ENCODE measurements at places on chromosomes 1 and 21.

GRCh38 chr21:36347962-36348328, 27.9 kb downstream of the MORC3 start:
- no peak for DNase-seq

DNA sequence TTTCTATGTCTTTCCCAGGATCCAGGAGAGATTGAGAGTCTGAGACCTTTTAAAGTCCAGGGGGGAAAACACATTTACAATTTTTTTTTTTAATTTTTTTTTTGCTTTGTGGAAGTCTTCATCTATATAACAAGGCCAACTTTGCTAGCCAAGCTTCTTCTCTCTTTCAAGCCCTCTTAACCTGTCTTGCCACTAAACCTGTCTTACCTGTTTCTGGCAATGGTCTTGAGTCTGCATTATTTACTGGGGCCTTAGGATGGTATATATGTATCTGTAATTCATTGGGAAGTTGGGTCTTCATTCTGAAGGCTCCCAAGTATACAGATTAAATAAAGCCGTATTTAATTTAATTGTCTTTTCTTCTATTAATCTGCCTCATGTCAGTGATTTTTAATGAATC, 750.9 kb upstream of the B3GALT2 start:
- DNase-seq: no peak

DNA sequence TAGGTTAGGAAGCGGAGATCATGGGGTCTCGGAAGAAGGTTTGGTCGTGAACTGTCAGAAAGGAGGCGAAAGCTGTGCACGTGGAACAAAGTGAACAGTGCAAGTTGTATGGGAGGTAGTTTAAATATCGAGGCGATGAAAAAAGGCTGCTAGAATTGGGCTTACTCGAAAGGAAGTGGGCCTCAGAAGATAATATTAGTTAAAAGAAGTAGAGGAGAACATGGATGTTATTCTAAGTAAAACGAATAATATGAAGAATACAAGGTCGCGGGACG, 571 bp downstream of the WDR3 start:
- no peak for DNase-seq

DNA sequence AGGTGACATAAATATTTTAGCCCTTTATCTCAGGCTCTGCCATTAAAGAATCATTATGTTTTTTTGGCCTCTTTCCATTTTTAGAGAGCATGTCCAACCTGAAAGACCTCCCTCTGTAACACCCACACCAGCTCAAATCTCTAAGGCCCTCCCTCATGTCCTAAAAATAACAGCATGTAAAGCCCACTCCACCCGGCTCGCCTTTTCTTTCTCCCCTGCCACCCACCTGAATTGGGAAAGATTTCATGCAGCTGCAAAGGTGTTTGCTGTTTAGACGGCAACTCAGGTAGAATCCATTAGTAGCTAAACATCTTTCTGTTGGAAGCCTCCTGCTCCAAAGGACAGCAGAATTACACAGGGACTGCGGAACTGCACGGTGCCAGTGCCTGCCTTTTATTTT, 79.9 kb downstream of the DMRTA2 start:
- DNase-seq: no peak

DNA sequence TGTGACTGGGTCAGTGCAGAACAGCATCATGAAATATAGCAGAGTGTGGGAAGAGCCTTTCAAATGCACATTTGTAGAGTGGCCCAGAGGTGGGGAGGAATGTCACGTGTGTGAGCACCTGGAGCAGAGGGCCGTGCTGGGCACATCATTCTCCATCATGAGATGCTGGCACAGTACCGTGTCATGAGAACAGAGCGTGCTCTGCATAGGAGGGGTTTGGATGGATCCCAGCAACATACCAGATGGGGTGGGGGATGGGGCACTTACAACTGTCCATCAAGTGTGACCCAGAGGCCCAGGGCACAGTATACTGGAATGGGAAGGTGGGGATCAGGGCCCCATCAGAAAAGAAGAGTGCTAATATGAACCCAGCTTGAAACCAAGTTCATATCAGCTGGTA, 182.0 kb downstream of the LMX1A start:
- DNase-seq: no peak

- DNase-seq: no peak
Observed at GRCh38 chr1:105684714-105685113, 1371.8 kb upstream of the PRMT6 start.

- DNase-seq: no peak
Observed at GRCh38 chr1:158674302-158674701, 12.2 kb downstream of the SPTA1 start.

DNA sequence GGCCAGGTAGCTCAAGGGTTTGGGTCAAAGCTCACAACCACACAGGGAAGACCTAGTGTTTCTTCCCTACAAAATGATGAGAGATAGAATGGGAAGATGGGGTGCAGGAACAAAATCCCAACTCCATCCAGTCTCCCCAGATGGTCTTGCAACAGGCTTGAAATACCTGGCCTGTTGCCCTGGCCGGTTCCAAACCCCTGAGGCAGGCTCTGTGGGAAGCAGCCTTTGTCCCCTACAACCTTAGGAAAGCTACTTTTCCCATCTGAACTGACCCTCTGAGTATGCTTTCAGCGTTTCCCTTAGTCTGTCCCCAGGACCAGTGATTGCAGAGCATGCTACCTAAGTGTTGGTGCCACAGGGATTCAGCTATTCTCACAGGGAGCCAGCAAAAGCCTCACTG, 104.0 kb downstream of the GDAP2 start:
- DNase-seq: no peak

- DNase-seq: no peak
Observed at GRCh38 chr1:185087746-185088145, 42.4 kb downstream of the RNF2 start.

- no peak for DNase-seq
Observed at GRCh38 chr1:39635205-39635870, 4.1 kb downstream of the HEYL start.

All from stimulated activated CD8-positive, alpha-beta memory T cell treated with anti-CD3 and anti-CD28 coated beads, Interleukin-4, amount 100 ng/mL, for 24 hours (primary cell).